ENCODE measurements at places on chromosomes 5 and 9.

DNA sequence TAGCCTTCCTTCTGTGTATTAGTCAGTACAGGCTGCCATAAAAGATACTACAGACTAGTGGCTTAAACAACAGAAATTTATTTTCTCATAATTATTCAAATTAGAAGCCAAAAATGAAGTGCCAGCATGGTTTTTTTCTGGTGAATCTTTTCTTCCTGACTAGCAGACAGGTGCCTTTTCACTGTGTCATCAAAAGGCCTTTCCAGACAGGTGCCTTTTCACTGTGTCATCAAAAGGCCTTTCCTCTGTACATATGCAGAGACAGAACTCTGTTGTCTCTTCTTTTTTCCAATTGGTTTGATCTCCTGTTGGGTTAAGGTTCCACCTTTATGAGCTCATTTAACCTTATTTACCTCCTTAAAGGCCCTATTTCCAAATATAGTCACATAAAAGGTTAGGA, 599.9 kb downstream of the ISL1 start:
- DNase-seq, result no peak

GRCh38 chr5:67903121-67903520, 312.4 kb upstream of the PIK3R1 start:
- DNase-seq, result no peak

- no peak for DNase-seq
These were observed 48.1 kb upstream of the OLFM1 start for GRCh38 chr9:135039266-135039870.

DNA sequence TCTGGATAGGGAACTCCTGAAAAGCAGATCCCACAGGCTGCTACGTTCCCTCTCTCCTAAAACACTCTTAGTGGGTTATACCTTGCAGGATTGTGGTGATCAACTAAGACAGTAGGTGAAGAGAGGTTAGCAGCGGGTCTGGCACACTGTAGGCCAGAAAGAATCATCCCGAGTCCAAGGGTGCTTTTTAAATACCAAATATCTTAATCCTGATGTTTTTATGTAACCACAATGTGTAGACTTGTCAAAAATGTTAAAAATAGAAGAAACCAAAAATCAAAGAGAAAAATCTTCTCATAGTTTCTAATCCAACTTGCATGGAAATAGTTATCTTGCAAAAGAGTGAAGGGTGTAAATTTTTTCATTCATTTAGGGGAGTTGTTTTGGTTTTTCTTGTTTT, 52.3 kb upstream of the IFNK start:
- DNase-seq, result no peak

DNA sequence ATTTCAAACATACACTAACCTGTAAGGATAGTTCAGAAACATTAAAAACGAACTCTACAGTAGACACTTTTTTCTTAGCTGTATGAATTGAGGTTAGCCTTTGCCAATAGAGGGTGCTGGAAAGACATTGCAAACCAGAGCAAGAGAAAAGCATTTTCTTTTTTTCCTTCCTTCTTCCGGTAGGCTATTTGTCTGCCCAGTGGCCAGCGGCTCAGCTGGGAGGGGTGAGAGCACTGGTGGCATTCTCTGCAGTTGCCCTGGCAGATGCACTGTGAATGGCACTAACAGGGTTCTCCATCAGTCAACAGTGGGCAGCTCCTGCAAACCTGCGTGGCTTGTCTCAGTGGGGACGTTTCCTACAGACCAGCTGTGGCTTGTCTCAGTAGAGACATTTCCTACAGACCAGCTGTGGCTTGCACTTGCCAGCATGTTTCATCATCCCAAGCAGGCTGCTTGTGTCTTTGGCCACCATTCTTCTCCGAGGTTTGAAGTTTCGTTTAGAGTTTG, 984.5 kb upstream of the CDH18 start:
- DNase-seq, result no peak

GRCh38 chr5:77366717-77367500, 125.2 kb downstream of the WDR41 start:
- no peak for DNase-seq

- no peak for DNase-seq
These were observed 242.6 kb downstream of the DENND1A start for GRCh38 chr9:123687246-123687751.

Data from spinal cord (tissue), 10 donors.